ENCODE measurements at places on chromosomes 7 and 10.

- DNase-seq = no peak
Observed at GRCh38 chr7:157462840-157463239, 126.0 kb downstream of the DNAJB6 start.

DNA sequence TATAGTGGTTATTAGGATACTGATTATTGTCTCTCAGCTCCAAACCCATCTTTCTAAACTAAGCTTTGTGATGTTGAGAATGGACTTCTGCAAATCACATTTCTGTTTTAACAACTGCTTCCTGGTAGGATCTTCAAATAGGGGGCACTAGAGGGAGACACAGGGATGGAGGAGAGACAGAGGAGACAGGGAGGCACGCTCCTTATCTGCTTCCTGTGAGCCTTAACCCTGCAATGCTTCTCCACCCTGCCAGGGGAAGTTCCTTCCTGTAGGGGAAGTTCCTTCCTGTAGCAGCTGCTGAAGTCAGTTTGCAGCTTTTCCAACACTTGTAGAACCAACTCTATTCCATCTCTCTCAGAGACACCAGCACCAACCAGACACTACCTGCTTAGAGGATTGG, 847.2 kb downstream of the CCSER2 start:
- no peak for DNase-seq

- no peak for DNase-seq
Observed at GRCh38 chr10:117796130-117796745, 250.5 kb downstream of the RAB11FIP2 start.

DNA sequence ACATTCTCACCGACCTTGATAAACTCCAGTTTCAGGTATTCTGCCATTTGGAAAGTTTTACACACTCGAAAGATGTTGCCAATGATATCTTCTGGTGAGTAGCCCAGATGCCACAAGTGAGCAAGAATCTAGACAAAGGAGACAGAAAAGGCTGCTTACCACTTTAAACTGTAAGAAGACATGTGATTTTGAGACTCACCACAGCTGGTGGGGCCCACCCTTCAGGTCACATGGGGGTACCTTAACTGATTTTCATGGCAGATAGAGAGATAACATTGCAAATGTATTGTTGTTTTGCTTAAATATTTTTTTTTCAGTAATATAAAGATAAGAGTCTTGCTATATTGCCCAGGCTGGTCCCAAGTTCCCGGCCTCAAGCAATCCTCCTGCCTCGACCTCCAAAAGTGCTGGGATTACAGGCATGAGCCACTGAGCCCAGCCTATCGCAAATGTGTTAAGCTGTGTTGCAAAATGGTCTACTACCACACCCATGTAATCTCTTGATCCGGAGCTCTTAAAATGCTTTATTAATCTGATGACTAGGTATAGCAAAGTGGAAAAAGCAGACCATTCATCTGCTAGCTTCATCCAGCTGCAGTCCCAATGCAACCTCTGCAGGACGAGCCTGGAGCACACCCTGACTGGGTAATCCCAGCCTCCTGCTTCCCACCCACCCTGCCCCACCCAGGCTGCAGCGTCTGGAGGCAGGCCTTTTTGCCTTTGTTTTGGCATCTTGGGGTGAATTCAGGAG, 18.5 kb downstream of the RFC2 start:
- no peak for DNase-seq

- no peak for DNase-seq
Observed at GRCh38 chr10:78042058-78042751, 8.5 kb downstream of the RPS24 start.

DNA sequence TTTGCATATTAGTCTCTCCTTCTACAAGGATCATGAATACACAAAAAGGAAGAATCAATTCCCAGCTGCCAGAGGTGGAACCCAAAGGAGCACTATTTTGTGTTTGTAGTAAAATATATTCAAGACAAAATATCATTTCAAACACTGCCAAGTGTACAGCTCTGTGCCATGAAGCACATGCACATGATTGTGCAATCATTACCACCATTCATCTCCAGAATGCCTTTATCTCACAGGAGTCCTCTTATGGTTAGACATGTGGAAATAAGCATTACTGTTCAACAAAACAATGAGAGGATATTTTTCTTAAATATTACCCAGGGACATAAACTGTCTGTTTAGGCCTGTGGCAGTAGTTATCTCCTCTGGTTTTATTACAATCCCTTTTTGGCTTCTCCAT, 151.4 kb upstream of the PPP1R3A start:
- DNase-seq = no peak

DNA sequence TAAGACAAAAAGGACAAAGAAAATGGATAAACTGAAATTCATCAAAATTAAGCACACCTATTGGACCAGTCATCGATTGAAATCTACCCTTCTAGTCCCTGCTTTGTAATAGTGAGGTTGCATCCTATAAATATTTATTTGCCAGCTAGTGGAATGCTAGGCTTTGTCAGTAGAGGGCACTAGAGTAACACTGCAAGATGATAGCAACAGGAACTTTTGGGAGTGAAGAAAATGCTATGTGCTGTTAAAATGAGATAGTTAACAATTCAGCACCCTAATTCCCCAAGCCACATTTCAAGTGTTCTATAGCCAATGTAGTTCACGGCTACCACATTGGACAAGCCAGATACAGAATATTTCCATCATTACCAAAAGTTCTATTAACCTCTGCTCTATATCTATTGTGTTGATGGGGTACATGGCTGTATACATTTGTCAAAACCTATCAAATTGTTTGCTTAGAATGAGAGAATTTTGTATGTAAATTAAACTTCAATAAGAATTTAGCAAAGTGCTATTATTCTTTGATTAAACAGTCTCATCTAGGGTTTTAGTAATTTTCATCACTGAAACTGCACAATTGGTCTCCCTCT, 69.8 kb downstream of the LSMEM1 start:
- peak; percentile 3 for DNase-seq

- DNase-seq = no peak
Observed at GRCh38 chr10:24569330-24569796, 154.3 kb downstream of the ARHGAP21 start.

DNA sequence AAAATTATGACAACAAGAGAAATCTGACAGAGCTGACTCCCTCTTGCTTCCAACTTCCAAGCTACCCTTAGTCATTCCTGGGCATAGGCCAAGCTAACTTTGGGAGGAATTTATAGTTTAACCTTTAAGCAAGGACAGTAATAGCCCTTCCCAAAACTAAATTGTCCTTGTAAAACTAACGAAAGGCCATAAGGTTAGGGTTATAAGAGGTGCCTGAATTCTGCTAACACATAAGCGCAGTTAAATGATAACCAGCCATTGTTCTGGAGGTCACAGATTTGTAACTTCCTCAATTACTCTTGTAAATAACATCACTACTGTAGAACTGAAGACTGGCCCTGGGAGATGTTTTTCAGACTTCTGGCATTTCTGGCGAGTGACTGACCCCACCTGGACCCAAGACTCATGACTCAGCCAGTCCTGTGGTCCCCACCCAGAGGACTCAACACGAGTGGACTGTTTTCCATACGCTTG, 481.2 kb downstream of the KCNMA1 start:
- DNase-seq = no peak

- DNase-seq = no peak
Observed at GRCh38 chr7:28151965-28152364, 28.6 kb downstream of the JAZF1 start.

- no peak for DNase-seq
Observed at GRCh38 chr10:130862626-130863025, 448.9 kb downstream of the TCERG1L start.

DNA sequence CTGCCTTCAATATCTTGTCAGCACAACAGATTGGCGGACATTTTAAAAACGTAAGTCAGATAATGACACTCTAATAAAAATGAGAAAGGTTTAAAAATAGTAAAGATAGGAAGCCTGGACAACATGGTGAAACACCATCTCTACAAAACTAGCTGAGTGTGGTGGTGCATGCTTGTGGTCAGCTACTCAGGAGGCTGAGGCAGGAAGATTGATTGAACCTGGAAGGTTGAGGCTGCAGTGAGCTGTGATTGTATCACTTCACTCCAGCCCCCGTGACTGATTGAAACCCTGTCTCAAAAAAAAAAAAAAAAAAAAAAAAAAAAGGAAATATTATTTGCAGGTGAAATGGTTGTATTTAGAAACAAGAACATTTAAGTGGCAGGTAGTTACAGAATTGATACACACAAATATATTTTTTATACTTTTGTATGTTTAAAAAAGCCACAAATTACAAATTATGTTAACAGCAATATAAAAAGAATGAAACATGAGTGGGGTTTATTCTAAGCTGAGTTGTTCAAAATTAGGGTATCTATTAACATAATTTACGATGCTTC, 141.9 kb downstream of the ADK start:
- no peak for DNase-seq

- no peak for DNase-seq
Observed at GRCh38 chr10:104339469-104340110, 1.3 kb upstream of the ITPRIP start.

GRCh38 chr7:1241603-1242255, 9.1 kb downstream of the UNCX start:
- DNase-seq = no peak

- DNase-seq = no peak
Observed at GRCh38 chr7:104629408-104629807, 301.0 kb downstream of the LHFPL3 start.

DNA sequence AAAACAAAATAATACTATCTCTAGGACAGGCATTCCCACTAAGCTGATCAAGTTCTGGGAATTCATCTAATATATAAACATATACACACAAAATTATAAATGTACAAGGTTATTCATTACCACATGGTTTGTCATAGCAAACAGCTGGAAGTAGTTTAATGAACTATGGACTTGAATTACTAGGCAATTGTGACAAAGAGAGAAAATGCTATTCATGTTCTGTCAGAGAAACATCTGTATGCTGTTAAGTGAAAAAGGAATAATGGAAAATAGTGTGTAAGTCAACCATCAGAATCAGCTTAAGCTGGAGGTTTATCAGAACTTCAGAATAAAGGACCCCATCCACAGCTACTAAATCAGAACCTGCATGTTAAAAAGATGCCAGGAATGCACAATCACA, 2.8 kb downstream of the ZNF248 start:
- no peak for DNase-seq

DNA sequence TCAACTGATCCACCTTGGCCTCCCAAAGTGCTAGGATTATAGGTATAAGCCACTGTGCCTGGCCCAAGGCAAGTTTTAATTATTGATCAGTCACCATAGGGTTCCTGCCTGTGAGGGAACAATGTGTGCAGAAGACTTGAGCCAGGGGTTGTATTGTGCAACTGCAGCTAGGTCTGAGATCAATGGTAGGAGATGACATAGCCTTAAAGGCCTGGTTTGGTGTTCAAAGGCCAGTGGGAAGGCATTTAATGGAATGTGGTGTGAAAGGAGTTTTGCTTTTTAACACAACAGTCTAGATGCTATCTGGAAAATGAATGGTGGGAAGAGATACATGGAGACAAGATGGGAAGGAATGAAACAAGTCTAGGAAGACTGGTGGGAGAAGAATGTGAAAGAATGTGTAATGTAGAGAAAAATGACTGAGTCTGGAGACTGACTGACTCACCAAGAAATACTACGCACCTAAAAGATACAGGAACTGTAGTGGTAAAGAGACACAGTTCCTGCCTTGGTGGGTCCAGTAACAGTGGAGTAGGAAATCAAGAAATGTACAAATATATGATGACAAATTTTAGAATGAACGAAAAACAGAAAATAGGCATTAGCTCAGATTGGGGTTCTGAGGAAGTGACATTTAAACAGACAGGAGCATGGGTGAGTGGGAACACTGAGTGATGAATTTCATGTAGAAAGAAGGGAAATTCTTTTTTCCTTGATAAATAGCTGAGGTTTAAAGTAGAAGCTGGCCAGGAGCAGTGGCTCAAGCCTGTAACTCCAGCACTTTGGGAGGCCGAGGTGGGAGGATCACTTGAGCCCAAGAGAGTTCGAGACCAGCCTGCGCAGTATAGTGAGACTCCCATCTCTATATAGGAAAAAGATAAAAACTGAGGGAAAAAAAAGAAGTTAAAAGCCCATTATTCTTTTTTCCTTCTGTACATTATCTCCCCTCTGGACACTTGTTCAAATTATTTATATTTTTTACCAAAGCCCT, 9.4 kb downstream of the HNRNPF start:
- peak; percentile 46 for DNase-seq

- DNase-seq = no peak
Observed at GRCh38 chr7:115747174-115747573, 283.4 kb downstream of the TFEC start.

DNA sequence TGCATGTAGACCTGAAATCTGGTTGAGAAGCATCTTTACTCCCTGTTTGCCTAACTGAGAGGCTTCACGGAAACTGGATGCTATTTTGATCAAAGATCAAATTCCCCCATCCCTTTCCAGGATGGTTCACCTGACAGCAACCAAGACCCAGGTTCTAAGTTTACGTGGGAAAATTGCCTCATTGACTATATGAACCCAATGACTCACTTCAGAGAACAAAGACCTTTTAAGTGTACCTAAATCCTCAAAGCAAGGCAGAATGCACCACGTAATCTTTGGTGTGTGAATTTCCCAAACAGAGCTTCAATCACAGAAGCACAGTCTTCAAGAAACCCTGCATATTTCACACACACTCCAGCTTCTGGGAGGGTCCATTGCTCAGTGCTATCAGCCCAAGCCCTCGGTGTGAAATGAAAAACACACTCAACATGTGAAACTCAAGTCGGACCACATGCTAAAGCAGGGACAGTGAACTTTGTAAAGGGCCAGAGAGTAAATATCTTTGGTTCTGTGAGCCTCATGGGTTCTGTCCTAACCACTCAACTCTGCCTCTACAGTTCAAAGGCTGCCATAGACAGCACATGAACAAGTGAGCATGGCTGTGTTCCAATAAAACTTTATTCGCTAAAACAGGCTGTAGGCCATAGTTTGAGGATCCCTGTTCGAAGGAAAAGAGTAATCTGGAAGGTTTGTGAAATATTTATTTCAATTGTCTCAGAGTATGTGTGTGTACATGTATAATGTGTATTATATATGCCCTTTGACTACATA, 275.6 kb upstream of the FOXK1 start:
- DNase-seq = no peak

GRCh38 chr10:7243873-7244272, 167.0 kb downstream of the SFMBT2 start:
- DNase-seq = no peak

DNA sequence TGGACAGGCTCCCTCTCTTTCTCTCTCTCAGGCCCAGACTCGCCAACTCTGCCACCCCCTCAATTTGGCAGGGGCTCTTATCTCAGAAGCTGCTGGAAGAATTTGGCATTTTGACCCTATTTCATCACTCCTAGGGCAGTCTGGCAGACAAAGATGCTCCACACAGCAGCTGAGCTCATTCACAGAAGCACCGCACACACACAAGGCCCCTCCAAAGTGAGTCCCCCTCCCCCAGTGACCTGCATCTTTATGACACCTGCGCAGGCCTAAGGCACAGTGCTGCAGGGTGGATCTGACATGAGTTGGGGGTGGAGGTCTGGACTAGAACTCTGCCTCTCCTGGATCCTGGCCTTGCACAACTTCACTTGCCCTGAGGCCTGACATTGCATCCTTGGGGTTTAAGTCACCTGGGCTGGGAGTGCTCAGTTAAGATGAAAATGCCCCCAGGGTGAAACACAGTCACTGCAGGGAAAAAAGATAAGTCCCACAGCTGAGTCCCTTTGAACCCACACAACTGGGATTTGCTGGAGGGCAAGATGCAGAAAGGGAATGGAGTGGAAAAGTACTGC, 41.1 kb upstream of the DUSP5 start:
- DNase-seq = no peak

GRCh38 chr10:7274293-7274692, 136.5 kb downstream of the SFMBT2 start:
- DNase-seq = no peak

- no peak for DNase-seq
Observed at GRCh38 chr7:111760043-111760442, 197.8 kb upstream of the IMMP2L start.
